NCI-H446 treated with DMSO at 0.1 percent for 48 hours (cell line): ENCODE measurements at places on chromosomes 11 and 22.

DNA sequence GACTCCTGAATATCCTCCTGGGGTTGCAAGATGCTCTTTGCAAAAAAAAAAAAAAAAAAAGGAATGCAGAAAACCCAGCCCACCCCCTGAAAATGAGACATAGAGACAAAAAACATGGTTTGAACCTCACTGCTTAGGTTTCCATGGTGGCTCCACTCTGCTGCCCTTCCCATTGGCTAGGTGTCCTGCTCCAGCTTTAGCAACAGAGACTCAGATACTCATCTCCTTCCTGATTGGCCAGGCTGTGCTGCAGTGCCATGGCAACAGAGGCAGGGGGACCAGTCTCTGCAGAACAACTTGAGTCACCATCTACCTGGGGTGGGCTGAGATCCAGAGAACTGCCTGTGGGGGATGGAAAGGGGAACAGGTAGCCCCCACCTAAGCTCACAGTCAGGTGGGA, 17.4 kb upstream of the YWHAH start:
- no peak for DNase-seq

DNA sequence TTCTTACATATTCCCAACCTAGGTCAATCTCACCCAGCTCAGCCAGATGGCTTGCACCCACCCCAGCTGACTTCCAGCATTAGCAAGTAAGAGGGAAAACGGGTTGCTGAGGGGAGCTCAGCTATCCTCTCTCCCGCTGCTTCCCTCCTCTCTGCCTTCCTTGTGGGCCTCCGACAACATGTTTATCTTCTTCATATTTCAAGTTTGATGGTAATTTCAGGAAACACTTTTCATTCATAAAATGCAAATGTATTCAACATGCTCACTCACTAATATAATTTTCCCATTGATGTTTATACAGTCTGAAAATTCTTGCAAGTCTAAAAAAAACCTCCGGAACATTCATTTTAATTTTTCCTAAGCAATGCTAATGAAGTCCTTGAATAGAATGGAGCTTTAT, 372.5 kb upstream of the B3GAT1 start:
- no peak for DNase-seq

GRCh38 chr11:115476463-115477286, 27.5 kb downstream of the CADM1 start:
- DNase-seq: no peak

DNA sequence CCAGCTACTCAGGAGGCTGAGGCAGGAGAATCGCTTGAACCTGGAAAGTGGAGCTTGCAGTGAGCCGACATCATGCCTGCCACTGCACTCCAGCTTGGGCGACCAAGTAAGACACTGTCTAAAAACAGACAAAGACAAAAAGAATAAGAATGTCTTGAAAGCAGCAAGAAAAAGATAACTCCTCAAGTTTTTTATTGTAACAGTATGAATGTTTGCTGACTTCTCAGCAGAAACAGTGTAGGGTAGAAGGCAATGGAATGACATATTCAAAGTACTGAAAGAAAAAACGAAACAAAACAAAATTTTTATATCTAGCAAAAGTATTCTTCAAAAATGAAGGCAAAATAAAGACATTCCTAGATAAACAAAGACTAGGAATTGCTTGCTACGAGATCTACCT, 76.9 kb downstream of the PACS1 start:
- no peak for DNase-seq

DNA sequence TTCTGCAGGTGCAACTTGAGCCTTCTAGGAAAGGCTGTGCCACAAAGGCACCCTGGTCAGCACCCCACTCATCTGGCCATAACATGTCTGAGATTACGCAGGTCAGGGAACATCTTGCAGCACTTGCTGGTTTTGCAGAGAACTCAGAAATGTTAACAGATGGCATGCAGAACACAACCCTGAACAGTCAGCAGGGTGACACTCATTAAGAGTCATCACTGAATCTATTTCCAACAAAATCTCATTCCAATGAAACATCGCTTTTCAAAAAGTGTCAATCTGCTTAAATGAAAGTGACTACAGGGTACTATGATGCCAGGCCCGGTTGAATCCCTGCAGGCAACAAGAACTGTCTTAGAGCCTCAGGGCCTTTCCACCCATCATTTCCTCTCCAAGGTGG, 369.8 kb upstream of the CCDC90B start:
- DNase-seq: peak; percentile 42

GRCh38 chr22:23131931-23132330, 9.9 kb downstream of the RSPH14 start:
- no peak for DNase-seq

GRCh38 chr11:103851166-103851651, 185.2 kb upstream of the DDI1 start:
- DNase-seq: no peak

DNA sequence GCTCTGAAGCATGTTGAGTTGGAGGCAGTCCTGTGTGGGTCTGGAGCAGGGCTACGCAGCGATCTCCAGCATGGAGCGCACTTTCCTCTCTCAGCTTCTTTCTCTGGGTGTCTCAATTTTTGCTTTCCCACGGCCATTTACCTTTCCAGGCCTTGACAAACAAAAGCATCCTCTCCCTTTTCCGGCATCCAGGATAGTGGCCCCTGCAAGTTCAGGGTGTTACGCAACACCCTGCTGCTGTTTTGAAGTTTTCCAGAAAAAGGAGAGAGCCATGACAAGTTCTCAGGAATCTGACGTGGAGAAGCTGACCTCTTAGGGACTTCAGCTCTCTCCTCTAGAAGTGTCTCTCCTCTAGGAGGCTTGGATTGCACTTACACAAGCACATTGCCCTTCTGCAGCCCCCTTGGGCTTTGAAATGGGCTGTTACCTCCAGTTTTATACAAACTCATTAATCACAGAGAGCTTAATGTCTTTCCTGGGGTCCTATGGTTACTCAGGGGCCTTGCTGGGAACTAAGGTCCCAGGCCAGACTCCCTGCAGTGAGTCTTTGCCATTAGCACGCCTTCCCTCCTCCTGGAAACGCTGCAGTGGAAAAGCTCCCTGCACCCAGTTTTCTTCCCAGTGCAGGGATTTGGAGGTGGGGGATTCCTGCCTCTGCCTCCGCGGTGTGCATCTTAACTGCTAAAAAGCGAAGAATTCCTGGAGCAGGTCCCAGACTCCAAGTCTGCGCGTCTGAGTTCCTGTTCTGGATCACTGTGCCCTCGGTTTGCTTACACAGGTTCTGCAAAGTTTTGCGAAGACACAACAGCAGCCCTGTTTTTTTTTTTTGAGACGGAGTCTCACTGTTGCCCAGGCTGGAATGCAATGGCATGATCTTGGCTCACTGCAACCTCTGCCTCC, 80.4 kb downstream of the BARX2 start:
- DNase-seq: no peak
